ENCODE measurements at places on chromosomes 1 and 21.

DNA sequence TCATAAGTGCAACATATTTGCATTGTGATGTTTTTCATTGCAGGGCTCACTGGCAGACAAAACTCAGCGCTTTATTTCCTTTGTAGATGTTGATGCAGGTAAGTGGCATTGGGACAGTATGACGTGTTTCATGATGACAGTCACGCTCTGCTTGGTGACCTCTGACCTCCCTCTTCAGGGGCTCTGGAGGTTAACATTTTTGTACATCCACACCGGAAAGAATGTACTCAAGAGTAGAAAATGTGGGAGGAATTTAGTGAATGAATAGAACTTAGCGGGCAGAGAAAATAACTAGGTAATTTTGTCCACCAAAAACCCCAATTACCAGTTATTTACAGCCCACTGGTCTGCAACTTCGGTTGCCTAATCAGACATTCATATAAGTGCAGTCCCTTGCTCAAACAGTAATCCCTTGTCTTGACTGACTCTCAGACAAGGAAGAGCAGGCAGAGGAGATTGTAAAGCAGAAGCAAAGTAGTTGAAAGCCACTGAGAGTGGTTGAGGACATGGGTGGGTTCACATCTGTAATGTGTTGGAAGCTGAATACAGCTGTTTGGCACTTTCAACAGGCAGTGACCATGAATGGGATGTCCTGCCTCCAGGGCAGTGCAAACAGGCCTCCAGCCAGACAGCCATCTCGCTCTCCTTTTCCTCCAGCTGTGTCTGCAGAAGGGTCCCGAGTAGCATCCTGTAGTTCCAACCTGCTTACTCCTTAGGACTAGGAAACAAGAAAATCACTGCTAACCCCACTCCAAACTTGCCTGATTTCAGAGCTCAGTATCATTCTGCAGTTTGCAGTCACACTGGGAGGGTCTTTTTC lies 188.9 kb downstream of the NRIP1 start:
- no peak for DNase-seq

DNA sequence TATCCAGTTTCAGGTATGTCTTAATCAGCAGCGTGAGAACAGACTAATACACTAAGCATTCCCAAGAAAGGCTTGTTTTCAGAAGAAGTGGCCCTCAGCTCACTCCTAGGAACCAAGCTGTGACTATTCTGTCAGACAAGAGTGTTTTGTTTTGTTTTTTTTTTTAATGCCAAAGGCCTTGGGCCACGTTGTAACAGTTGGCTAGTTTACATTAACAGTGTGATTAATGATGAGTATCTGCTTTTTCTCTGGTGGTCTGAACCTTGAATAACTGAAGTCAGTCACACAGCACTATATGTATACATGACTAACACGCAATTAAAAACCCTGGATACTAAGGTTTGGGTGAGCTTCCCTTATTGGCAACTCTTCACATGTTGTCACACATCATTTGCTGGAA lies 21.9 kb downstream of the DPYD start:
- no peak for DNase-seq

- no peak for DNase-seq
Observed at GRCh38 chr1:45570631-45571030, 13.2 kb upstream of the NASP start.

GRCh38 chr1:38587766-38588165 lies 271.8 kb downstream of the RRAGC start:
- no peak for DNase-seq

GRCh38 chr1:218273762-218274479 lies 11.2 kb upstream of the RRP15 start:
- no peak for DNase-seq

DNA sequence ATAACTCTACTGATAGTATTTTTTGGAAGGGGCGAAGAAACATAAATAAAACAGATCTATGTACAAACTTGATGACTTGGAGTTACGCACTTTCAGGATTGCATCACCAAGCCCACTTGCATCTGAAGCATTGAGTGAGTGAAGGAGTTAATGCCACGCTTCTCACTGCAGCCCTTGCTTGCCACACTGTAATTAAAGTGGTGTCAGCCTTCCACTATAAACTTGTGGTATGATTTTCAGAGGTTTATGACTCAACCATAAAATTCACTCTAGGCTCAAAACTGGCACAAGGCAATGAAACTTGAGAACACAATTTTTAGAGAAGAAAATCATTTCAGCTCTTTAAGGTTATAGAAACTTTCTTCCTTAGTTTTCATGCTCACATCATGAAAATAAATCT lies 93.9 kb upstream of the PRMT6 start:
- no peak for DNase-seq

DNA sequence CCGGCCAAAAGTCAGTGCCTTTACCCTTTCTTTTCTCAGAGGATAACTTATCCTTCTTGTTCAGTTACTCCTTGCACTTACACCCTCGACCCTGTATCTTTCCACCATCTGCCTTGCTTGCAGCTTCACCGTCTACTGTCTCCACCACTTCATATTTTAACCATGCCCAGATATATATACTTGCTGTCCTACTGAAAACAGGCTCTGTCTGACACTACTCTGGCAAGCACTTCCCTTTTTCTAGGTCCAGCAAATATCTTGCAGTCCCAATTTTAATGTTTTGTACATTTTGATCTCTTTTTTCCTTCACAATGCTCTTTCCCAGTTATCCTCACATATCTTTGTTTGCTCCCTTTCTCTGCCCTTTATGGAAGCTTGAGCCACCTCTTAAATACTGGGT lies 308.6 kb downstream of the TPR start:
- DNase-seq, result no peak

DNA sequence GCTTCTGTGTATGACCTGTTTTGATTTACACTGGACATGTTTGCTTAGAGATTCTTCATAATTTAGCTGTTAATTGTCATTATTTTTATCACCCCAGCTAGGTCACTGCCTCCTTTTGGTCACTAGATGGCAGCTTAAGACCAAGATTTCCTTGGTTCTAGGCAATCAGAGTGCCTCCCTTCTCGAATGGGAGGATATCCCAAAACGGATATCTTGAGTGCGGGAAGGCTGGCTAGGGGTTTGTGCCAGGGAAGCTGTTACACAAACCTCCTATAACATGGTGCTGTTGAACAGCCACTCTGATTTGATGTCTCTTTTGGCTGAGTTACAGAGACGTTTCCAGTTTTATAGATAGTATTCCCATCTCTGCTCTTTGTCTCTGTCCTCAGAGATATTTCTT lies 283.5 kb downstream of the S1PR1 start:
- peak; percentile 40 for DNase-seq

All from suppressor macrophage treated with lipopolysaccharide for 4 hours (primary cell).